ENCODE measurements at places on chromosomes 12 and 14. TPM values are rescaled to one million over a fixed set of nuclear protein-coding genes. Genes with fewer than 3 reads are reported as not detected.

The SLCO1B3 gene
- not detected for total RNA-seq

The BCL2L2 gene
- 12.9 TPM for total RNA-seq

The LLPH gene
- 23.4 TPM for total RNA-seq

The PLEKHD1 gene
- total RNA-seq: 0.12 TPM

The LRRIQ1 gene
- total RNA-seq: not detected

All from B cell (primary cell).